ENCODE measurements at places on chromosomes 1 and 21.

GRCh38 chr1:87852410-87853161 is 523.9 kb downstream of the LMO4 start:
- DNase-seq = no peak

DNA sequence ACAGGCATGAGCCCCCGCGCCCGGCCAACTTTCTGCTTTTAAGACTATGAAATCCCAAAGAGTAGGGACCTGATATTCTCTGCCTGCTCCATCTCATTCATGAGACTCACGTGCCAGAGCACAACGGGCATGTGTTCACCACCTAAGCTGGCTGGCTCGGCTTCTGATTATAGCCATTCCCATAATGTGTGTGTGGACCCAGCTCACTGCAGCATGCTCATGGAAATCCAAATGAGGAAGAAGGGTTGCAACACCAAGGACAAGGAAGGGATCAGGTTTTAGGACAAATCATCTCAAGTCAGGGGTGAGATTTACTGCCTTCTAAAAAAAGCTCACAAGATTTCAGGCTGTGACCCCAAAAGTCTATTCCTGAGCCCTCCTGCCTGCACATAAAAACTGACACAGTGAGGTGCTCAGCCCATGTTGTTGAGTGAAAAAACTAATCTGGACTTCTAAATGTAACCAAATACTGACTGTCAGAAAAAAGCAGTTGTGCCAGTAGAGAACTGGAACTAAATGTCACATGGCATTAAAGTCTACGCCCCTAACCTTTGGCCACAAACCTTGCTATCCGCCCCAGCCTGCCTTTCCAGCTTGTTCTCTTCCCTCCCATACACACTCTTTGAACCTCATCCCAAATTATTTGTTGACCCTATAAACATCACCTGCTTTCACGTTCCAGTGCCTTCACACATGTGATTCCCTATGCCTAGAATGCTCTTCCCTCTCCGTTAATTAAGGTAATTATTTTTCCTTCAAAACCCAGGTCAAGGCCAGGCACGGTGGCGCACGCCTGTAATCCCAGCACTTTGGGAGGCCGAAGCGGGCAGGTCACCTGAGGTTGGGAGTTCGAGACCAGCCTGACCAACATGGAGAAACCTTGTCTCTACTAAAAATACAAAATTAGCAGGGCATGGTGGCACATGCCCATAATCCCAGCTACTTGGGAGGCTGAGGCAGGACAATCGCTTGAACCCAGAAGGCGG is 9.1 kb upstream of the COA7 start:
- DNase-seq = peak; percentile 26

DNA sequence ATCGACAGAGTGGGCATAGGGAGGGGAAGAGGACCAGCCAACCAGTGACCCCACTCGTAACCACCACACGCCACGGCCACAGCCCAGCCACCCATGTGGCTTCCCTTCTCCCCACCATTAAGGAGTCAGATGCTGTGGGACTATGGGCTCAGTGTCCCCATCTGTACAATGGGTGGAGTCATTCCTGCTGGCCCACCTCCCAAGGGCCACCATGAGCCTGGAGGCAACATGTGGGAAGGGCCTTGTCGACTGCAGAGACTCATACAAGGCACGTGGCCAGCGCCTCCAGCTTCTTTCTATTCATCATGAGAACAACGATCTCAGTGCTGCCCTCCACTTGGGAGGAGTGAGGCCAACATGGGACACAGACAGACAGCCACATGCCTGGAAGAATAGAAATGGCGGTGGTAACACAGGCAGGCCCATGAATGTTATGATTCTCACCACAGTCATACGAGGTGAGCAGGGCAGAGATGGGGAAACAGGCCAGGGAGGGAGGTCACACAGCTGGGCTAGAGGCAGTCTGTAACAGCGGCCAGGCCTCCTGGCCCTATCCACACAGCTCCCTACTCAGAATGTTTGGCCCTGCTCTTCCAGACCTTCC is 16.1 kb downstream of the LRP8 start:
- no peak for DNase-seq

GRCh38 chr21:44551340-44551961 is at the start of gene KRTAP10-2:
Gene KRTAP10-2, minus strand, starts transcription at chr21:44551505. Its CDS starts 47 bp downstream, at chr21:44551458.
- no peak for DNase-seq

- peak; percentile 59 for DNase-seq
Observed at GRCh38 chr1:203624341-203624712, 2.3 kb upstream of the ATP2B4 start.

- peak; percentile 30 for DNase-seq
Observed at GRCh38 chr1:204802401-204803175, 68.1 kb upstream of the NFASC start.

DNA sequence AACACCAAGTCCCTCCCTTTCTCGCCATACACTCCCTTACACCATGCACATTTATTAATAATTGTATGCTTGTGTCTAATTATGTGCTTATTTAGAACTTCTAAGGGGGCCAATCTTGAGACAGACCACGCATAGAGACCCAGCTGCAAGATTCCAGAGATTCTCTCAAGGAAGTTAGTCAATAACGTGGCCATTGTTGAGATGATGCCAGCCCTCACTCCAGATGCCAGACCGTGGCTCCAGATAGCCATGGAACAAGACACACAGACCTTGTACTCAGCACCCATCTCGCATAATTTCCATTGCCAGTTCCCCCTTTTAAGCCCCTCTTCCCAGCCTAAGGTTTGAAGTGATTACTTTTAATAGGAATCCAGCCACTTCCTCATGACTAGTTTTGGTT is 62.4 kb downstream of the DIRAS3 start:
- DNase-seq = no peak

DNA sequence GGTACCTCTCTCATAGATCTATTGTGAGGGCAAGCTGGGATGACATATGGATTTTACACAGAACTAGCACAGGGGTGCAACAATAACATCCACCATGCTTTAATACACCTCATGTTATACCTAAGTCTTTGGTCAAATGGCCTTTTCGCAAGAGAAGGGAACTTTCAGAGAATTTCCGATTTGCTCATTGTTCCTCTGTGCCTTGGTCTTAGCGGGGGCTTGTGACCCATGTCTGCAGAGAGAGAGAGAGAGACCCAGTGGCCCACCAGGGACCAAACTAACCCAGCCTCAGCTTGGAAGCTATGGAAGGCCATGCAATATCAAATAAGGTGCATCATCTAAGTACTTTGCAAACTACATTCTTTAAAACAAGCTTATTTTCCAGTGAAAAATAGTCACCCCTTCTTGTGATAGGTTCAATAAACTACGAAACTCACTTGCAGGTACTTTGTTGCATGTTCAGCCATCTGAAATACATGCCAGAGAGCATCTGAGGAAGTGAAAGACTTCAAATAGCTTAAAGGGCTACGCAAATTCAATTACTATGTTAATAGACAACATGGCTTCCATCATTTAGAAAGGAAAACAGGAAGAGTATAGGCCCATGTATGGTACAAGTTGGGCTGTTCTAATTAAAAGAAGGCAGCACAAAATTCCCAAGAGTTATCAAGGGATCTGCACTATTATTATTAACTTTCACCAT is 100.7 kb downstream of the KCNN3 start:
- DNase-seq = no peak

- no peak for DNase-seq
Observed at GRCh38 chr1:90731382-90732050, 14.4 kb upstream of the BARHL2 start.

GRCh38 chr1:79896140-79896539 is 889.6 kb upstream of the ADGRL4 start:
- DNase-seq = no peak

- DNase-seq = no peak
Observed at GRCh38 chr1:29686012-29686930, 449.9 kb downstream of the PTPRU start.

- no peak for DNase-seq
Observed at GRCh38 chr21:37658121-37658816, 258.0 kb downstream of the KCNJ6 start.

GRCh38 chr1:68328490-68328889 is 96.2 kb upstream of the WLS start:
- DNase-seq = no peak

GRCh38 chr1:112998592-112999235 is 42.7 kb upstream of the SLC16A1 start:
- peak; percentile 86 for DNase-seq

DNA sequence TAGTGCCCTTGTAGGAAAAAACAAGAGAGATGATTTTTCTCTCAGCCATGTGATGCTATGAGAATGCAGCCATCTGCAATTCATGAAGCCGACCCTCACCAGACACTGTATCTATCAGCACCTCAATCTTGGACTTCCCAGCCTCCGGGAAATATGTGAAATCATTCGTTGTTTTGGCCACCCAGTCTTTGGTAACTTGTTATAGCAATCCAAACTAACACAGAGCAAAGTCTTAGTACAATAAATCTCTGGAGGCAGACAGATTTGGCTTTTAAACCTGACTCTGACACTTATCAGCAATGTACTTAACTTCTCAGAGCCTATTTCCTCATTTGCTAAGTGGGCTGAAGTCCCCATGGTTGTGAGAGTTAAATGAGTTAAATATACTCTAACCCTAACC is 5.1 kb upstream of the MED18 start:
- DNase-seq = no peak

DNA sequence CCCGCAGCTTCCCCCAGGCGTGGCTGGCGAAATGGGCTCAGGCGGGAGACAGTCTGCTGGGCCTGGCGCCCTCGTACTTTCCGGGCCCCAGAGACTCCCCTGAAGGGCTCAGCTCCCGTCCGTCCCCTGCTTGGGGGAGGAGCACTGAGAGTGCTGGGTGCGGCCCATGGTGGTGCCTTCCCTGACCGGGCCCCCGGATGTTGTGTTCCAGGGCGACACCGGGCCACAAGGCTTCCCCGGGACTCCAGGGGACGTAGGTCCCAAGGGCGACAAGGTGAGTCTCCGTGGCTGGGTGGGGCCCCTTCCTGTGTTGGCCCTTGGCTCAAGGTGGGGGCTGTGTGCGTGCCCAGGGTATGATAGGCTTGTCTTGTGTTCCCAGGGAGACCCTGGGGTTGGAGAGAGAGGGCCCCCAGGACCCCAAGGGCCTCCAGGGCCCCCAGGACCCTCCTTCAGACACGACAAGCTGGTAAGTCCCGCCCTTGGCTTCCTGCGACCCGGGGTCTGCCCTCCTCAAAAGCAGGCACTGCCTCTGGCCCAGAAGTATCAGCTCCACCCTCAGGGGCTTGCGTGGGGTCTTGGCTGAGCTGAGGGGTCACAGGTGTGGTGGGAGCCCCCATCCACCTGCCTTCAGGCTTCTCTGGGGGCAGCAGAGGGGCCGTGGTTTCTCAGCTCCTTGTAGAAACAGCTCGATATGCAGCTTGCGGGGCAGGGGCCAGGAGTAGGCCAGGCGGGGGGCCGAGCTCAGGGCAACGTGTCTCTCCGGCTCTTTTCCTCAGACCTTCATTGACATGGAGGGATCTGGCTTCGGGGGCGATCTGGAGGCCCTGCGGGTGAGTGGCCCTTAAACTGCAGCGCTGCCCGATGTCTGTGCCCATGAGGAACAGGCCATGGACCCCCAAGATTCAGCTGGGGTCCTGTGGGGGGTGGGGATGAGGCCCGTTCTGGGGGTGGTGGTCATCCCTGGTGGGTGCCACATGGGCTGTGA is 62.3 kb downstream of the SLC19A1 start:
- no peak for DNase-seq

DNA sequence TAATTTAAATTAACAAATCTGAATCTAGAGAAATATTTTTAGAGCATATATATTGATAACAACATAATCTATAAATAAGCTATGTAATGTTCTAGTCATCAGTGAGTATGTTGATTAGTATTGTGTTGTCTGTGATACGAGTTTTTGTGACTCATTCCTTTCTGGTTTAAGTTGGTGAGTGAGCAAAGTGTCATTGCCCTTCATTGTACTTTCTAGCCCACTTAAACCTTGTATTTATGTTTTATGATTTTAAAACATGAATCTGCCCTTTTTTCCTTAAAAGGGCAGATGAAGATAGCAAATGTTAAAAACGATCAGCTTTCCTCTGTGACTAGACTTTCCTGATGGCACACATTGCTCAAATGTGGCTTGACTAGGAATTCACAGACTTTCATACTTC is 38.5 kb downstream of the MACO1 start:
- DNase-seq = no peak

DNA sequence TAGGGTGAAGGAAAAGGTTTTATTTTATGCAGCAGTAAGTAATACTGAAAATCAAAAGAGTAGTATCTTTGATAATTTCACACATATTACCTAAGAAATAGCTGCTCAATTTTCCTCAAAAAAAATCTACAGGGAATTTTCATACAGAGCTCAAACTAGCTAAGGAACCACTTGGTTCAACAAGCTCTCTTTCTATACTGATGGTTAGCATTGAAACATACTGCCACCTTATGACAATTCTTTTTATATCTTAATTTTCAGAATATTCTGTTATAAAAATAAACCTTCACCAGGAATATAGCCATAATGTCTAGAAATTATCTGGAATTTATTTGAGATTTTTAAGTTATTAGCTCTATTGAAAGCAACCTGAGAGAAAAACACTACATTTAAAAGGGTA is 142.1 kb downstream of the DPYD start:
- DNase-seq = no peak

- DNase-seq = no peak
Observed at GRCh38 chr21:37767984-37768383, 148.3 kb downstream of the KCNJ6 start.

- no peak for DNase-seq
Observed at GRCh38 chr1:61293197-61293596, 210.8 kb downstream of the NFIA start.

- DNase-seq = peak; percentile 95
Observed at GRCh38 chr1:36155408-36156328, at the start of gene MAP7D1. Gene MAP7D1, plus strand, starts transcription at chr1:36156160. Its CDS starts 258 bp downstream, at chr1:36156418.

- no peak for DNase-seq
Observed at GRCh38 chr21:21183092-21183491, 184.9 kb downstream of the NCAM2 start.

DNA sequence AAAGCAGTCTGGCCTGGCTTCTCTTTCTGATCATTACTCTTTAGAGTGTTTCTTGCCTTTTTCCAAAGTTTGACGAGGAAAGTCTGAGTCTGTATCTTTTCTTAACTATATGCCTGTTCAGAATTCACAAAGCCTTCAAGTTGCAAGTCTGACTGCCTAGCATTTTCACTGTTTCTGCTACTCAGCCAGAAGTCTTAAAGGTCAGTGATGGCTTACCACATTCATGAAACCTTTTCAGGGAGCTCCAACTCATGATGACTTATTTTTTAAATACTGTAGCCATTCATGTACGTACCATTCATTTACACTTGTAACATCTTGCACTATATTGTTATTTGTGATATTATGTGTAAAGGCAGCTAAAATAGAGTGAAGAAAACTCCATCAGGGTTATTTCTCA is 58.2 kb downstream of the TNFSF4 start:
- DNase-seq = no peak

- DNase-seq = no peak
Observed at GRCh38 chr1:87239997-87240605, 88.6 kb upstream of the LMO4 start.

GRCh38 chr1:245172026-245172425 is 17.2 kb downstream of the KIF26B start:
- DNase-seq = no peak

DNA sequence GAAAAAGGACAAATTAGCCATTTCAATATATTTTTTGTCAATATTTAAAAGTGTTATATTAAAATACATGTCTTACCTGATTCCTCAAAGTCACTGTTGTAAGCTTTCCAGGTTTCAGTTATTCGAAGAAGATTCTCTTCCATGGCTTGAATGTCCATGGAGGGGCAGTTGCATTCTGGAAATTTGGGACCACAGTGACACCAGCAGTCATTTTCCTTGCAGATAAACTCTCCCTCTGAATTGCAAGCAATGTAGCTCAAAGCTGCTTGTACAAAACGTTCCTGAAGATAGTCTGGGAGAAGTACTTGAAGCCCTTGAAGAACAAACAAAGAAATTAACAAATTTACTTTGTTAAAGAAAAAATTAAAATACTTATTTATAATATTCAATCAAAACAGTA is 251.7 kb downstream of the BRINP3 start:
- no peak for DNase-seq

GRCh38 chr21:39386194-39386593 is 37.3 kb upstream of the HMGN1 start:
- no peak for DNase-seq
